ENCODE measurements at places on chromosomes 16 and 17.

DNA sequence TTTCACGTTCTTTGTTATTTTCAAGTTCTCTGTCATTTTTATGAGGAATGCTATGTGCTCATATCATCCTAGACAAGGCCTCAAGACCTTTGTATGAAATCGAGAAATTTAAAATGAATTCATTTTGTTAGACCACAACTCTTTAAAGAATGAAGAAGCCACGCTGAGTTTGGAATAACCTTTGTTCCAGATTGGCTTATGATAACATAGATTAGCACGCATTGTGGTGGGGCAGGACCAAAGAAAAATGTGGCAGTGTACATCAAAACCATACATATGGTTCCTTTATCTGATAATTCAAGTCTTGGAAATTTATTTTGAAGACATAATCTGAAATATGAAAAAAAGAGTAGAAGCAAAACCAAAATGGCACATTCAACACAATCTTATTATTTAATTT lies 2.2 kb downstream of the HSD17B2 start:
- DNase-seq = no peak

DNA sequence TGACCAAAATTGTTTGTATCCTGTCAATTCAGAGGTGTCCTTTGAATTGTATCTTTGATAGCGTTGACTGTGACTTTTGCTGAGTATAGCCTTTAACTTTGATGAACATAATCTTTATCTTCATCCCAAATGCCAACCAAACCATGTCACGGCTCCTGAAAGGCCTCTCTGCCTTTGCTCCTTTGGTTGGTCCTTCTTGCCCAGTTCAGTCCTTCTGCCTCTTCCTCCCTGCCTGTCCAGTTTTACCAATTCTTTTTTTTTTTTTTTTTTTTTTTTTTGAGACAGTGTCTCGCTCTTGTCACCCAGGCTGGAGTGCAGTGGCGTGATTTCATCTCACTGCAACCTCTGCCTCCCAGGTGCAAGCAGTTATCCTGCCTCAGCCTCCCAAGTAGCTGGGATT lies 12.9 kb upstream of the VPS4A start:
- no peak for DNase-seq

GRCh38 chr17:51608251-51608933 lies 348.0 kb downstream of the UTP18 start:
- DNase-seq = no peak

- DNase-seq = no peak
These were observed 9.2 kb downstream of the ABCA3 start for GRCh38 chr16:2331199-2331930.

DNA sequence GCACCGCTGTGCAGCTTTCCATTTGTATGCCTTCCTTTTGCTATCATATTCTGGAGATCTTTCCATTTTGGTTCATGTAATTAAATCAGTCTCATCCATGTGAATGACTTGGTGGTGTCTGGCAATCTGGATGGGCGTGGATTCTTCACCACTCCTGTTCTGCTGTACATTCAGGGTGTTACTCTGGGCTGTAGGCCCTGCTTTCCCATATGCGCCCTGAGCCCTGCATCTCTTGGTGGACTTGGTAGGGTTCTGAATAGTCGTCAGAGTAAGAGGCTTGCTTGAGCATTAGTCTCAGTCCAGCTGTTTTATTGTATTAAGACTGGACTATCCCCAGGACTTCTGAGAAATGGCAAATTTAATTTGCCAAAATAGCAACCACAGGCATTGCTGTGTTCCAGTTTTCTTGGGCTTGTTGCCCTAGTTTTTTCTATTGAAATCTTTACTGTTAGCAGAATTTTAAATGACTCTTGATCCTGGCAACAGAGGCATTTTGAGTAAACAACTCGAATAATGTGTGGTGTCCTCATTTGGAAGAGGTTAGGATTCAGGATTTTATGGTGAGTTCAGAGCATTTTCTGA lies 14.9 kb downstream of the BANP start:
- no peak for DNase-seq

DNA sequence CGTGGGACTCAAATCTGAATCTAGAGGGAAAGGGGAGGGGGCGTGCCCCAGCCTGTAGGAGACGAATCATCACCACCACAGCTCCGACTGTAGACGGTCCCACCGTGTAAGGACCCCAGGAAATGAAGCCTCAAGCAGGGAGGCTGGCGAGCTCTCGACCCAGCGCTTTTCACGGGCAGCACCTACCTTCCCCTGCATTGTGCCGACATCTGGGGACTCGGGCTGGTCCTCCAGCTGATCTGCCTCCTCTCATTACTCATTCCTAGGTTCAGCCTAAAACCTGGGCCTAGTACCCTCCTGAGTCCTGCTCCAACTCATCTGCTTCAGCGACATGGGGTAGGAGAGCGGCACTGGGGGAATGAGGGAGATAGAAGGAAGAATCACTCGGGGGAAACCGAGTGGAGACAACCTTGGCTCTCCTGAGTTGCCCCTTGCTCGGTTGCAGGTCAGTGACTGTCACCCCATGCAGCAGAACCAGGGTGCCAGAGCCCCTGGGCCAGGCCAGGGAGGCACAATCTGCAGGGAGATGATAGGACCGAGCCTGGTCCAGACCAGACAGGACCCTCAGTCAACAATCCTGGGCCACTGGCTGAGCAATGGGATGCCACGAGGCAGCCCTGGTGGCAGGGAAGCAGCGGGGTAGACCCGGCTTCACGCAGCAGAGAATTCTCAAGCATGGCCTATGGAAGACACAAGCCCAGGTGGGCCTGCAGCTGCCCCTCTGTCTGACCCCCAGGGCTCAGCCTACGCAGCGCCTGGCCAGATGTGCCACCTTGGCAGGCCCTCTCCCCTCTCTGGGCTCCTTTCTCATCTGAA lies 833 bp upstream of the BCAR1 start:
- DNase-seq = no peak

GRCh38 chr16:14321542-14321941 lies 250.4 kb downstream of the MRTFB start:
- no peak for DNase-seq

DNA sequence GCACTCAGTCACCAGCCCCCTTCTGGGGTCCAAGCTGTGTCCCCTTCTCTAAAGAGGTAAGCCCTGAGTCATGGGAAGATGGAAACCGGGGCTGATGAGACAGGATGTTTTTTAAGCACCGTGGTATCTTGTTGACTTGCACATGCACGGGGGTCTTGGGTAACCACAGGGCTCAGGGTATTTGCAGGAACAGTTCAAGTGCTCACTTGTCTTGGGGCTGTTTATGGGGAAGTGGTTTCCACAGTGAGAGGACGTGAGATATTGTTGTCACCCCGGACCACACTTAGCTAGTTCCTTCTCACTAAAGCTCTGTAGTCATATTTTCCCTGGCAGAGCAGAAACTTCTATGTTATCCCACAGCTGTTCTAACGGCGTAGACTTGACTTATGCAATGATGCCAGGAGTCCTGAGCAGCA lies 7.7 kb downstream of the CCL3L1 start:
- no peak for DNase-seq

GRCh38 chr16:69241926-69242325 lies 55.0 kb downstream of the SNTB2 start:
- no peak for DNase-seq

DNA sequence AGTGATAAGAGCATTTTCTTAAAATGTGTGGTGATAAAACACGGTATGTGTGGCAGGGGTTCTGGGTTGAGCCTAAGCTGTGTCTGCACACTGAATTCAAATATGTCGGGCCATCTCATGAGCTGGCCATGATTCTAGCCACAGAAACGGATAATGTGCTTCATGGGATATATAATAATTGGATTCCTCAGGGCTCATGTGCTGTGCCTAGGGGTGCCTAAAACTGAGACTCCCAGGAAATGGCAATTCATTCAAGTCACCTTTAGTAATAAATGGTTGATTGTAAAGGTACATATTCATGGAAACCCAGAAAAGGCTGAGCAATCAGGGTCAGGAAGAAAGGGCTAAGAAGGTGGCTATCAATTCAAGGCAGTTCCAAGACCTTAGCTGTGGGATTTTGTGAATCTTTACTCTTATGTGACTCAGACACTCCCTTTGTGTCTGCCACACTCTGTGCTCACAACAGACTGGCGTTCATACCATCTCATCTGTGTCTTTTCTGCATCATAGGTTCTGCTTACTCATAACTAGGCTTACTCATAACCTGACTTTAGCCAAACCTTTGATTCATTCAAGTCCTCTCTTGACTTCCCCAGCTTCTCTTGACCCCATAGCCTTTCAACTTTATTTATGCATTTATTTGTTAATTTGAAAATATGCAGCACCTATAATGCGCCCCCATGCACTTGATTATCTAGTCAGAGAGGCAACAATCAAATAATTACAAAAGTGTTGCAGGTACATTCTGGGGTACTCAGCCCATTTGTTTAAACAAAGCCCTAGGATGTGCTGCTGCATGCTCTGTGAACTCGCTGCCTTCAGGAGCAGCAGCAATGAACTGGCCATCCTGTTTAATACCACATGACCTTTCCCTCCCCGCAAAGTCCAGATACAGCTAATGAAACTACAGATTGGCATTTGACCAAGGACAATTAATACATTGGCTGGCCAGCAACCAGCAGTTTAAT lies 28.4 kb upstream of the MED13 start:
- DNase-seq = no peak

DNA sequence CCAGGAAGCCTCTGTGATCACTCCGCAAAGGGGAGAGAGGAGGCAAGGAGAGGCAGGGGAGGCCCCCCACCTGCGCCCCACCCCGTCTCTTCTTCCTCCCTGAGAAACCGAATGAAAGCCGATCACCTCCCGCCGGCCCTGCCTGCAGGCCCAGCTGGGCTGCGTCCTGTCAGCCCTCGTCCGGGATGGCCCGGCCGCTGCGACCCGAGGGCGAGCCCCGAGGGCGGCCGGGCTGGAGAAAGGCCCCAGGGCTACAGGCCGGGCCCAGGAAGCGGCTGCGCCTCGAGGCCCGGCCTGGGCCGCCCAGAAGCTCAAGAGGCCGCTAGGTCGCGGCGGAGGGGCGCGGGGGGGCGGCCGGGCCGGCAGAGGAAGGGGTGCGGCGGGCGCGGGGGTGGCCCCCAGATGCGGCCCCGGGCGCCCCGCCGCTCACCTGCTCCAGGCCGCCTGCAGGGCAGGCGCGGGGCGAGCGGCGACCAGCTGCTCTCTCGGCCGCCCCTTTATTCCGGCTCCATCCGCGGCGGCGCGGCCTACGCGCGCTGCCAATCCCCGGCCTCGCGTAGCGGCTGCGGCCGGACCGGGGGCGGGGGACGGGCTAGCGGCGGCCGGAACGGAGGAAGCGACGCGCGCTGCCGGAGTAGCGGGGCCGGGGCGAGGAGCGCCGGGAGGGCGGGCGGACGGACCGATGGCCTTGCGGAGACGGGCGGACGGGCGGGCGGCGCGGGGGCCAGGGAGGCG lies at the start of gene ZNF319:
ZNF319 (minus strand) TSS at position 702 of the 735 bp plus-strand sequence. CDS start 2,407 bp downstream, outside the sequence.
- no peak for DNase-seq

DNA sequence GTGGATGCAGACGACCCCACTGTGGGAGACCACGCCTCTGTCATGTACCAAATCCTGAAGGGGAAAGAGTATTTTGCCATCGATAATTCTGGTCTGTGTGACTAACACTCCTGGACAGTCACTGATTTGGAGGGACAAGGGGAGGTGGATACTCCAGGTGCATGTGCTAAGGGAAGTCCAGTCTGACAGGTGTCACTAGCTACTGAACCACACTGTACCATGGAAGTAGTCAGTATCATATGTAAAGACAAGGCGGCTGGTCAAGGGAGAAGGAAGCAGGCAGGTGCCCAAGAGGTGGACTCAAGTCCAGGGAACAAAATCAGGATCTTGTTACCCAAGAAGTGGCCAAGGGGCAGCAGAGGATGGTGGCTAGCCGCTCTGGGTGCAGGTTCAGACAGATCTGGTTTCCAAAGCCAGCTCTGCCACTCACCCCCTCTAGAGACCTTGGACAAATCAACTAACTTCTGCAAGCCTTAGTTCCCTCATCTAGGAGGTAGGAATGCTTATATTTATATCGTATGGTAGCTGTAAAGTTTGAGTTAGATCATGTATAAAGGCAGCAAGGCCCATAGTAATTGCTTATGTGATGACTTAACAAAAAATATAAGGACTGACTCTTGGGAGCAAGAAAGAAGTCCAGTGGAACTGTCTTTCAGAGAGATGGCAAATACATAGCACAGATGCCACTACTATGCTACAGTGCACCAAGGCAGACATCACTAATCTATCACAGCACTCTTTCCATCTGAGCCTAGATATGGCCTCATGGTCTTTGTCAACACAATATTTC lies 22.1 kb downstream of the CDH5 start:
- no peak for DNase-seq

- no peak for DNase-seq
These were observed 87.8 kb upstream of the NLRP1 start for GRCh38 chr17:5672141-5672540.

DNA sequence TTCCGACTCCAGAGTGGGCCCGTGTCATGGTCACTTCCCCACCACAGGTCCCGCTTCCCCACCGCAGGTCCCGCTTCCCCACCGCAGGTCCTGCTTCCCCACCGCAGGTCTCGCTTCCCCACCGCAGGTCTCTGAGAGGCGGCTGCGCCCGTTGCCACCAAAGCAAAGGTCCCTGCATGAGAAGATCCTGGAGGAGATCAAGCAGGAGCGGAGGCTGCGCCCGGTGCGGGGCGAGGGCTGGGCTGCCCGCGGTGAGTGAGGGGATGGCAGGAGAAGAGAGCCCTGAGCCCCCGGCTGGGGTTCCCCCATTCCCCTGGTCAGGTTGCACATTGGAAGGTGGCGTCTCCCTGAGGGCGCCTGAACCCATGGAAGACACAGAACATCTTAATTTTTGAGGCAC lies 17.4 kb upstream of the TCF25 start:
- DNase-seq = no peak

GRCh38 chr17:73325527-73325842 lies 13.7 kb upstream of the CDC42EP4 start:
- no peak for DNase-seq

GRCh38 chr17:67469208-67469980 lies 92.3 kb downstream of the PITPNC1 start:
- DNase-seq = no peak

GRCh38 chr16:74999219-74999608 lies 390 bp downstream of the ZNRF1 start:
- no peak for DNase-seq

DNA sequence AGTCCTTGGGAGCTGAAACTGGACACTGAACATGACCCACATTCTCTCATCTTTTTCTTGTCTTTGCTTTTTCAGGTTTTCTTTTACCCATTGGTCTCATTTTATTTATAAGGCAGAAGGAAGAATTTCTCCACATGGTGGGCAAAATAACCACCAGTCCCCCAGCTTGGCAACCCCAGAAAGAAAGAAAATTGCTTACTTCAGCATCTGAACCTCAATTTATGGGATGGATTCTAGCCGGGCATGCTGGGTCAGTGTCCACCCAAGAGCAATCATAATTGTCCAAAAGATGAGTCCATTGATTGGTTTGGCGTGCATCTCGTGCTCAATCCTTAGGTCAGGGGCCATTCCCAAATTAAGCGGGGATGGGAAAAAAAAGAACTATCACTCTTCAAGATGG lies 163.7 kb downstream of the TMEM114 start:
- no peak for DNase-seq

DNA sequence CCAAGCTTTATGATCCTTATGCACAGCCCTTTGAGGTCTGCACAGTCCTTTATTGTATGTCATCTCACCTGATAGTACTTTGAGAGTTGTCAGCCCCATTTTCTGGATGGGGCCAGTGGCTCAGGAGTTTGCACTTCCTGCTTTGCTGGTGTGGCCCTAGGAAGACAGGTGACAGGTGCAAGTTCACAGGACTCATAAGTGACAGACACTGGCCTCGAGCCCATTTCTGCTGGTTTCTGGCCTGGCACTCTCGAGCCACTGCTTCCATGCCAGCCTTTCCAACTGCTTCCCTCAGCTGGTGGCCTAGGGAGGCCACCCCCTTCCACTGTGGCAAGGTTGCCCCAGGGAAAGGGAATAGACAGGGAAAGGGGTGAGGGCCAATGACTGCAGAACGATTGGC lies 84.4 kb upstream of the CCL1 start:
- no peak for DNase-seq
